Left renal cortex interstitium (tissue), 4 donors: ENCODE measurements at places on chromosomes 1 and 21.

DNA sequence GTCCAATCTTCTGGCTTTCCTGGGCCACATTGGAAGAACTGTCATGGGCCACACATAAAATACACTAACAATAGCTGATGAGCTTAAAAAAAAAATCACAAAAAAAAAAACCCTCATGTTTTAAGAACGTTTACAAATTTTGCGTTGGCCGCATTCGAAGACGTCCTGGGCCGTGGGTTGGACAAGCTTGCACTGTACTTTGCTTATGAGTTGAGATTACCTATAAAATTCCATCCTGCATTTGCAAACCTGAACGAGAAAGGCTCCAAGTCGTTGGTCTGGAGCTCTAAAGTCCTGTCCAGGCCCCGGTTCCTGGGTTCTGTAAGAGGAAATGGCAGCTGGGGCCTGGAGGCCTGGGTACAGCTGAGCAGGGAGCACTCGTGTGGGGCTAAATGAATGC is 51.4 kb downstream of the KIAA1614 start:
- DNase-seq, result no peak

- DNase-seq, result no peak
These were observed 1.6 kb downstream of the SH3D21 start for GRCh38 chr1:36307601-36308330.

DNA sequence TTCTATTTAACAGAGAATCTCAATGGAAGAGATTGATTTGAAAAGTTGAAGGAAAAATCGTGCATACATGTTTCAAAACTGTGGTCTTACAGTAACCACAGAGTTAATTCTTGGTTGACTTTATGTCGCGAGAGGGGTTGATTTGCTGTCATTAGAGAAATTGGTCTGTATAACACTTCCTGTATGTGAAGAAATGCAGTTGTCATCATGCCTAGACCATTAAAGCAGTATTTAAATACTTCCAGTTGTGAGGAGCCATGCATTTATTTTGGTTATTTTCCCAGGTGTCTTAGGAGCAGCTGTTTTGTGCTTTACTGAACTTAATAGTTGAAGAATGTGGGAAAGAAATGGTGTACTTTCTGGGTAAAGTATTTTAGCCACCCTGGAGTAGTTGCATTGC is 76.2 kb downstream of the NFIA start:
- DNase-seq, result no peak

GRCh38 chr1:53145942-53146708 is 3.7 kb upstream of the SLC1A7 start:
- peak; percentile 56 for DNase-seq

- no peak for DNase-seq
These were observed 28.3 kb downstream of the NUP133 start for GRCh38 chr1:229479660-229480399.

DNA sequence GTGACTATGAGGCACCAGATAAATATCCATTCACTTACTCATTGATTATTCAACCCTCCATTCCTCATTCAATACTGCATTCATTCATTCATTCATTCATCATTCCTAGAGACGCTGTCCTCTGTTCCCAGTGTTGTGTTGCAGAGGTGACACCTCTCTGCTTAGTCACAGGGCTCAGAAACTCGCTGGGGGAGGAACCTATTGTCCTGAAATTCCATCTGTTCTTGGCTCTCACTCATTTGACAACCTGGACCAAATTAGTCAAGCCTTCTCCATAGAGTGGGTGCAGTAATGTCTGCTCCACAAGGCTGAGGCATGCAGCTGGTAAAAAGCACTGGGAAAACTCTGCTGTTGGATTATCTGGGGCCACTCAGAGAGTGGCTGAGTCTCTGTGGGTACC is 49.7 kb downstream of the MYOM3 start:
- DNase-seq, result no peak

- DNase-seq, result no peak
These were observed 3.1 kb downstream of the CHML start for GRCh38 chr1:241637046-241637590.

GRCh38 chr1:22616571-22616970 is 19.9 kb upstream of the C1QA start:
- no peak for DNase-seq

- DNase-seq, result no peak
These were observed 13.8 kb downstream of the USP25 start for GRCh38 chr21:15743593-15743992.

DNA sequence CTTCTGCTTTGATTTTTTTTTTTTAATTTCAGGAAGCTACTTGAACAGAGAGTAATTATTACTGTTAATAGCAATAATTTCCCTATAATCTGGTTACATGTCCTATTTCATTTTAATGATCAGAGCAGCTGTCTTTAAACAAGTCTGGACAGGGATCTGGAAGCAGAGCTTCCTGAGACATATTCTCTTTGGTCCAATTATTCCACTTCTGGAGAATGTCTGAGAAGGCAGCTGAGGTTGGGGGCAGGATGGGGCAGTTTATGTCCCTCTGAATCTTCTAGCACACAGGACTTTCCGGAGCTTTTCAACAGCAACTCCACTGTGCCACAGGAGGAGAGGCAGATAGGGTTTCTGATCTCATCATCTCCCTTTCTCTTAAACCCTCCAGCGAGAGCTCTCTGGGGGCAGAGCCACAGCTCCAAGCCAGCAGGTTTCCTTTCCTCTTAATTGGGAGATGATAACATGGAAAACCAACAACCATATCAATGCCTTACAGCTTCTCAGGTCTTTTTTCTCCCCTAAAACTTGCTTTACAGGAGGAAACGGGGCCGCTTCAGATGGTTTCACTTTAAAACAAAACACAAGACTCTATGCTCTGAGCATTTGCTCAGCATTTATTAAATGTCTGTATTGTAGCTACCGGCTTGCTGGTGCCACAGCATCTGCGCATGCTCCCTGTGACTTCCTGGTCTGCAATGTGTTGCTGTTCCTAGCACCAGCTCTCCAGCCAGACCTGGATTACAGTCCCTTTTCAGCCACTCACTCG is 425.7 kb upstream of the USP24 start:
- no peak for DNase-seq

GRCh38 chr1:162314206-162314605 is 62.4 kb downstream of the SPATA46 start:
- DNase-seq, result no peak

DNA sequence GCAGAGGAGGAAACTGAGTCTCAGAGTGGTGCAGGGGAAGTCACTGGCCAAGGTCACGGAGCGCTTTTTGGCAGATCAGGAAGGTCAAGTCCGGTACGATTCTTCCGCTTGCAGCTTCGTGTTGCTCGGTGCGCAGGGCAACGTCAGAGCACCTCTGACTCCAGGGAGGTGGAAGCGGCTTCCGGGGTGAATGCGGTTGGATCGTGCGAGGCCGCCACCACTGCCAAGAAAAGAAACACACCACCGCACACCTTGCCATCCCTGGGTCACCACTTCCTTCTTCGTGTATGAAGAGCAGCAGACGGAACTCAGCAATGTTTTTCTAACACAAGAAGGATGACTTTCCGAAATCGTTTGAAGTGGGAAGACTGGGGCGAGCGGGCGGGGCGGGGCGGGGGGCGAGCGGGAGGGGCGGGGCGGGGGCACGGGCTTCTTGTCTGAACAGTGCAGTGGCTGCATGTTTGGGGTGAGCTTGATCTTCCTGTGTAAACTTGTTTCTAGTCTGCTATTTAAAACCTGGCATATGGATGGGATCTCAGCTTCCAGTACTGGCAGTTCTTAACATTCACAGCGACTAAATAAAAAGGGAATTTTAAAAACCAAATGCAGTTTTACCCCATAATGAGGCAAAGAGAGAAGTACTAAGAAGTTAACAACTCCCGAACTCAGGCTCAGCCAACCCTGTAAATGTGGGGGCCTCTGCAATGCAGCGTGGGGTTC is 300.0 kb downstream of the RRAGC start:
- no peak for DNase-seq

DNA sequence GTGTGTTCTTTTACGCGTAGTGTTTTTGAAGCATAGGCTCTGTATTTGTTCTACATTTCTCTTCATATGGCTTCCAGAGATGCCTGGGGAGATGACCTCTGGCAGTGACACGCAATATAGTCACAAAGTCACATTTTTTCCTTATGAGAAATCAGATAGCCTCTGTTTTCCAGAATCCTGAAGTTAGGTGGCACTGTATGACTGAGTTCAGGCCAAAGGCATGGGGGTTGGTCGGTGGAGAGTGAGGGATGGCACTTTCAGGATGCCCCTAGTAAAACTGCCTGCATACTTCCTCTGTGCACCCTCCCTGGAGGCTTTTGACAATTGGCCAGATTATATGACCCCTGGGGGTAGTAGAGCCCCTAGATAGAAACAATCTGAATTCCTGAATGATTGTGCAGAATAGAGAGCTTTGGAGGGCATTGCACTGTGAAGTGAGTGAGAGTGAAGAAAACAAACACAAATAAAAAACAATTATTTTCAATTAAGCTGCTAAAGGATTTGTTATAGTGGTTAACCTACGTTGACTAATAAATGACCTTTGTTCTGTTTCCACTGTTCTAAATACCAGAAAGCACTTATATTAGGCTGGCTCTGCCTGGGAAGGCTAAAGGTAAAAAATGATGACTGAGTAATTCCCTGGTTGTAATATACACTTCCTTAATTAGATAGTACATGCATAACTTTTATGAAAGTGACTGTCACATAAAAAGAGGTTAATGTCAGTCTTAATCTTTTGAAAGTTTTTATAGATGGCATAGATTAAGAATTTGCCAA is 1660.8 kb downstream of the PLA2G4A start:
- no peak for DNase-seq

DNA sequence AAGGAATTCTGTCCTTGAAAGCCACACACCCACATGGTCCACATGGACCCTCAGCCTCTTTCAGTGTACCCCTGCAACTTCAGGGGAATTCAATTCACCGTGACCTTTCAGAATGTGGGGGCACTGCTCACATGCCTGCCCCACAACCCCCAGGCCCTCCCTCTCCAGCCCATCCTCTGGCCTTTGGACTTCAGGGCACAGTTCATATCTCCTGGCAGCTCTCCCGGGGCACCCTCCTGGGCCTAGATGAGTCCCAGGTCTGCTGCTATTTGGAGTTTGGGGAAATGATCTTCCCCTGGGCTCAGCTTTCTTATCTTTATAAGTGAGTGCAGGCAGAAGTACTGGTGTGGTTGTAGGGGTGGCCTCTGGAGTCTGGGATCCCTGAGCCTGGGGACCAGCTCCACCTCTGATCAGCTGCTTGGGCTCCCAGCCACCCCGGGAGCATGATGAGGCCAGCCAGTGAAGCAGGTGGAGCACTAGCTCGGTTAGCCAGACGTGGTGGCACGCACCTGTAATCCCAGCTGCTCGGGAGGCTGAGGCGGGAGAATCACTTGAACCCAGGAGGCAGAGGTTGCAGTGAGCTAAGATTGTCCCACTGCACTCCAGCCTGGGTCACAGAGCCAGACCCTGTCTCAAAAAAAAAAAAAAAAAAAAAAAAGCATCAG is 15.8 kb downstream of the C1orf167 start:
- DNase-seq, result no peak

- DNase-seq, result no peak
These were observed 136.8 kb downstream of the PRDM16 start for GRCh38 chr1:3205815-3206214.

DNA sequence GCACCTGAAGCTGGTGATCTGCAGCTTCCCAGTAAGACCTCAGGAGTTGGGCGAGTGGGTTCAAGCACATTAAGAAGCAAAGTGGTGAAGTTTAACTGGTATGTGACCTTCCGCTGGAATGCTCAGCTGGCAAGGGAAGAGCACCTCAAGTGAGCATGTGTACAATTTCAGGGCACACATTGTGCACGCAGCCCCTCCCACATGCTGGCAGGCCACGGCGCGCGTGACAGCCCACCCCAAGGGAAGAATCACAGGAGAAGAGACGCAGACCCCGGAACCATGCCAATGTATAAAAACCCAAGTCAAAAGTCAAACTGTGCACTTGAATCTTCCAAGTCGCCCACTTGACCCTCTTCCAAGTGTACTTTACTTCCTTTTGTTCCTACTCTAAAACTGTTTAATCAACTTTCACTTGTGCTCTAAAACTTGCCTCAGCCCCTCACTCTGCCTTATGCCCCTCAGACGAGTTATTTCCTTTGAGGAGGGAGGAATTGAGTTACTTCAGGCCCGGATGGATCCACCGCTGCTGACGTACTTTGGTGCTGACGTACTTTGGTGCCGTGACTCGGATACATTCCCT is 20.0 kb downstream of the LRRC3 start:
- DNase-seq, result no peak

GRCh38 chr21:46218906-46219590 is 9.5 kb downstream of the LSS start:
- DNase-seq, result no peak

DNA sequence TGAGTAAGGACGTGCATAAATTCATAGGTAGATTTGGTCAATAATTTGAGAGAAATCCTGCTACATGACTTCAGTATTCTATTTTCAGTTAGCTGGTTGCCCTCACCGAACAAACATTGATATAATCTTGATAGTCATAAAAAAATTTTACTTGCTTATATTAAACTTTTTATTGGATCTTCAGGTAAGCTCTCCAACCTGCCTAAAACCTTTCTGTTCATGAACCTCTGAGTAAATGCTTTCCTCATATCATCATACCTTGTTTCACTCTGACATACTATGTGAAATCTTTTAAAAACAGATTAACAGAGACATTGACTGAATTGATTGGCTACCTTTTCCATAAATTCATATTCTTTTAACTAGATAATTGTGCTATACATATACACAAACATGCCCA is 299.0 kb downstream of the NCAM2 start:
- no peak for DNase-seq

DNA sequence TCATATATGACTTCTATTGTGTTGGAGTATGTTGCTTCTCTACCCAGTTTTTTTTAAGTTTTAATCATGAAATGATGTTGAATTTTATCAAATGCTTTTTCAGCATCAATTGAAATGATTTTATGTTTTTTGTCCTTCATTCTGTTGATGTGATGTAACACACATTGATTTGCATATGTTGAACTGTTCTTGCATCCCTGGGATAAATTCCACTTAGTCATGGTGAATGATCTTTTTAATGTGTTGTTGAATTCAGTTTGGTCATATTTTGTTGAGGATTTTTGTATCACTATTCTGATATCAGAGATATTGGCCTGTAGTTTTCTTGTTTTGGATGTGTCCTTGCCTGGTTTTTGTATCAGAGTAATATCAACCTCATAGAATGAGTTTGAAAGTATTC is 46.6 kb upstream of the CD55 start:
- no peak for DNase-seq

DNA sequence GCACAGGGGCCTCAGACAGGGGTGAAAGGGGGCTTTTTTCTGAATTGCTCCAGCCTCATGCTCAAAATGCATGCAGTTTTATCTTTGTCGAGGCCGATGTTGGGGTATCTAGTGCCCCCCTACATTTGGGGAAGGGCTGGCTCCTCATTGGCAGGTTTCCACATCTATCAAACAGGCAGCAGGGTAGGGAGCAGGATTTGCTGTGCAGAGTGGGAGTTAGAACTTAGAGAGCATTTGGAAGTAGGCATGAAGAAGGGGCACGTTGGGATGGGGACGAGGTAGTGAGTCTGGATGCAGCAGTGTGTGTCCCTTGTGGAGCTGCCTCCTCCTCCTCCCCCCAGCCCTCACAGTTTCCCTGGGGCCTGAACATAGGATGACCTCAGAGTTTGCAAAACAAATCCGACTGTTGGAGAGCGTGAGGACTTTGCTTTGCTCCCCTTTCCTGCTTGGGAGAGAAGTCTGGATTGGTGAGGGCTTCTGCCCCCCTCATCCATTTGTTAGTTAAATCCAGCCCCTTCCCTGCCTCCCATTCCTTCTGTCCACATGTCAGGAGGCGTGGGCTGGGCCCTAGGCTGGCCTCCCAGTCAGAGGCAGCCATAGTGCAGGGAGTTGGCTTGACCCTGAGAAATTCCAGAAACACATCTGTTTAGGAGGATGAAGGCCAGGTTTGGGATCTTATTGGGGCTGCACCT is 36.9 kb upstream of the GPR37L1 start:
- no peak for DNase-seq
